ENCODE measurements at places on chromosomes 2 and 18.

- no peak for DNase-seq
These were observed 62.6 kb upstream of the CTLA4 start for GRCh38 chr2:203804764-203805485.

DNA sequence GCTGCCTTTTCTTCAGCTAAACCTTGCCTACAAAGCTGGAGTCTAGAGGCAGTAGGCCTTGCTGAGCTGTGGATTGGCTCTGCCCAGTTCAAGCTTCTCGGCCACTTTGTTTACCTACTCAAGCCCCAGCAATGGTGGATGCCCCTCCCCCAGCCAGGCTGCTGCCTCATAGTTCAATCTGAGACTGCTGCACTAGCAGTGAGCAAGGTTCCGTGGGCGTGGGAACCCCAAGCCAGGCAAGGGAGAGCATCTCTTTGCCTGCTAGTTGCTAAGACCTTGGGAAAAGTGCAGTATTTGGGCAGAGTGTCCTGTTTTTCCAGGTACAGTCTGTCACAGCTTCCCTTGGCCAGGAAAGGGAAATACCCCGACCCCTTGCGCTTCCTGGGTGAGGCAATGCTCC is 68.9 kb downstream of the VAPA start:
- no peak for DNase-seq

- DNase-seq = no peak
These were observed 14.1 kb downstream of the SERPINB7 start for GRCh38 chr18:63789327-63789726.

GRCh38 chr2:3403587-3404334 is 24.3 kb downstream of the TRAPPC12 start:
- DNase-seq = no peak

DNA sequence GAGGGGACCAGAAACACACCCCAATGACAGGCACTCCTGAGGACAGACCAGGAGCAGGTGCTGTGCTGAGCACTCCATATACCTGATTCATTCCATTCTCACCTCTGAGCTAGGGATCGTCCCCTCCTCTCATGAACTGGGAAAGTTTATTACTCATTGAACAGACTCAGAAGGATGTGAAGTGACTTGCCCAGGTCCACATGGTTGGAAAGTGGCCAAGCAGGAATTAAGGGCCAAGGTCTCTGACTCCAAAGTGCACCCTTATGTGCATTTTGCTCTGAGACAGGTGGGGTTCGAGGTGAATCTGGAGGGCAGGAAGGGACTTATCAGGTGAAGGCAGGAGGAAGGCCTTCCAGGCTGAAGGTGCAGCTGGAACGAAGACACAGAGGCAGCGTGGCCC is 25.1 kb upstream of the PLB1 start:
- DNase-seq = no peak

GRCh38 chr2:145325485-145325884 is 805.6 kb upstream of the ZEB2 start:
- DNase-seq = no peak
